ENCODE measurements at places on chromosomes 7 and 10.
A peak's percentile ranks its signal among the peaks of the same experiment; 100 is the strongest.

- DNase-seq: no peak
Measured at GRCh38 chr7:92837000-92837749, 802 bp upstream of the CDK6 start.

GRCh38 chr10:10677479-10677878, 340.2 kb upstream of the CELF2 start:
- peak; percentile 50 for DNase-seq

DNA sequence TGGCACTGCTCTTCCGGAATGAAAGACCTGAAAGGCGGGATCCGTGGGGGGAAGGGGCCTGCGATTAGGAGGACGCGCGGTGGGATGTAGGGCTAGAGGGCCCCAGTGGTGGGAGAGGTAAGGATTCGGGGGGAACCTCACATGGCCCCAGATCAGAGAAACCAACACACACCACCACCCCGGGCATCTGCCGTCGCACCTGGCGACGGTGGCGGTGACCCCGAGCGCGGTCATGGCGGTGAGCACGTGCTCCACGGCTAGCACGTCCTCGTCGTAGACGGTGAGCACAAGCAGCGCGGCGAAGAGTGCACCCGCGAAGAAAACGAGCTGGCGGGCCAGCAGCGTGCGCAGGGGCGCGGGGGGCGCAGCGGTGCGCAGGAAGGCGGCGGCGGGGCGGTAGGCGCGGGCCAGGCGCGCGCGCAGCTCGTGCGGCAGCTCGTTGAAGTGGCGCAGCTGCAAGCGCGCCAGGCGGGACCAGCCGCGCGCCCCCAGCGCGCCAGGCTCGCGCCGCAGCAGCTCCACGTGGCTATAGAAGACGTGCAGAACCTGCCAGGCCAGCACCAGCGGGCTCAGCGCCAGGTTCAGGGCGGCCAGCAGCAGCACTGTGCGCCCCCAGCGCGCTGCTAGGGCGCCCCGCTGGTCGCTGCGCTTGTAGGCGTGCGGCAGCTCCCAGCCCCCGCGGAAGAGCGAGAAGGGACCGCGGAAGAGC, 5.7 kb downstream of the ATG9B start:
- no peak for DNase-seq

GRCh38 chr10:123678376-123678775, 12.2 kb downstream of the GPR26 start:
- no peak for DNase-seq

DNA sequence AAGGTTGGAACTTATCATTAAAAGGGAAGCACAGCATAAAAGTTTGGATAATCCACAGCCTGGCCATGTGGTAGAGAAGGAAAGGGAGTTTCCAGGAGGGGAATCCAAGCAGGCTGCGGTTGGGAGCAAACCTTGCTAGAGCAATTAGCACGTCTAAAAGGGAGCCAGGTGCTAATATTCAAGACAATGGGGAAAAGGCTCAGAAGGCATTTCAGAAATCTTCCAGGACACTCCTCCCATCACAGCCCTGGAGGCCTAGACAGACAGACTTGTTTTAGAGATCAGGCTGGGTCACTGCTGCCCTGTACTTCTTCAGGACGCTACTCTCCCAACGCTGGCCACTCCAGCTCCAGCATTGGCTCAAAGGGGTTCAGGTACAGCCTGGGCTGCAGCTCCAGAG, 96.2 kb upstream of the KAT6B start:
- DNase-seq: no peak
